ENCODE measurements at places on chromosomes 1 and 21.

DNA sequence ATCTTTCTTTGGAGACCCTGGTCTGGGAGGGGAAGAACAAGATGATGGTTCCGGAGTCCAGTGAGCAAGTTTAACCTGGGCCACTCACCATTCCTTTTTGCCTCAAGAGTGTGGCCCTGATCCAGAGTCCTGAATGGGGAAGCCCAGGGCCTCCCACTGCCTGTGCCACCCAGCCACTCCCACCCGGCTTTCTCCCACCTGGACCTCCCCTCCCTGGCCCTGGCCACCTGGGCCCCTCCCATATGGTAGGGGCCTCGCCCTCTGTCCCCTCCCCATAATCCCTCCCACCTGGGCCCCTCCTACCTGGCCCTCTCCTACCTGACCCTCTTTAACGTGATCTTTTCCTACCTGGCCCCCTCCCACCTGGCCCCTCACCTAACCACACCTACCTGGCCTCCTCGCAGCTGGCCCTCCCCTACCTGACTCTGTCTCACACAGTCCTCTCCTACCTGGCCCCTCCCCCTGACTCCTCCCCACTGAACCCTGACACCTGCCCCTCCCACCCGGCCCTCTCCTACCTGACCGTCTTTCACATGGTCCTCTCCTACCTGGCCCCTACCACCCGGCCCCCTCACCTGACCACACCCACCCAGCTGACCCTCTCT lies 220.7 kb upstream of the VAMP3 start:
- no peak for DNase-seq

DNA sequence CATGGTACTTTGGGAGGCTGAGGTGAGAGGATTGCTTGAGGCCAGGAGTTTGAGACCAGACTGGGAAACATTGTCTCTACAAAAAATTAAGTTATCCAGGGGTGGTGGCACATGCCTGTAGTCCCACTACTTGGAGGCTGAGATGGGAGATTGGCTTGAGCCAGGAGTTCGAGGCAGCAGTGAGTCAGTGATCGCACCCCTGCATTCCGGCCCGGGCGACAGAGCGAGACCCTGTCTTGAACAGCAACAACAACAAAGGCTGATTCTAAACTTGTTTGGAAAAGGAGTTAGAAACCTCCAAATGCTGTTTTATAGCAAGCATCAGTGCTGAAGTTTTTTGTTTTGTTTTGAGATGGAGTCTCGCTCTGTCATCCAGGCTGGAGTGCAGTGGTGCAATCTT lies 14.7 kb downstream of the LYPD8 start:
- no peak for DNase-seq

DNA sequence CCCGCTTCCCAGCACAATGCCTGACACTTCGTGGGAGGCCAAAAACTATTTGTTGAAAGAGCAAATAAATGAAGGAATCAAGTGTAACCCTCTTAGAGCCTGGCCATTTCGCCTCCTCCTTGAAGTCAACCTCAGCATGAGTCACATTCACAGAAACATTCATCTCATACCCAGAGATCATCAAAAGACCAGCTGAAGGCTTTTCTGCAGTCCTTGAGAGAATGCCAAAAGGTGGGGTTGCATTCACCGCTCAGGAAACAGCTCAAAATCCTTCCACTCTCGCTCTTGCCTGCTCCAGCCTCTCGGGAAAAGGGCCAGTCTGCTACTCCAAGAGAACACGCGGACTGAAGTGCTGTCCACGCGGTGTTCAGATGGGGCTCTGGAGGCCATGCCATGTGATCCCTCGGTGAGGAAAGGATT lies 90.0 kb downstream of the VWA5B1 start:
- no peak for DNase-seq

GRCh38 chr1:67814121-67814772 lies 19.0 kb downstream of the GNG12 start:
- DNase-seq = no peak

DNA sequence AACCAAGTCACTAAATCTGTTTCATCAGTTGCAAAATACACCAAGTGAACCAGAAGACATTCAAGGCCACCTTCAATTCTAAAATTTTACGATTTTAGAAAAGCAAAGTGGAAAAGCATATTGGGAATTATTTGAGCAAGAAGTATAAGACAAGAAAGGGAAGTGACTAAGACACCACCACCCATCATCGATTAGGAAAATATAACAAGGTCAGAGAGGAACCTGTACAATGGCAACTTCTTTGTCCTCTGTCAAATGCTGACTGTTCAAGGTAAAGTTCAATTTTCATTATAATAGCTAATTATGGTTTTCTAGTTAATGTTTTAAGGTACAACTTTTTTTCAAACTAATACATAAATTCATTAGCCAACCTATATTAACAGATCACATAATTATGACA lies 10.8 kb downstream of the FRRS1 start:
- DNase-seq = no peak

DNA sequence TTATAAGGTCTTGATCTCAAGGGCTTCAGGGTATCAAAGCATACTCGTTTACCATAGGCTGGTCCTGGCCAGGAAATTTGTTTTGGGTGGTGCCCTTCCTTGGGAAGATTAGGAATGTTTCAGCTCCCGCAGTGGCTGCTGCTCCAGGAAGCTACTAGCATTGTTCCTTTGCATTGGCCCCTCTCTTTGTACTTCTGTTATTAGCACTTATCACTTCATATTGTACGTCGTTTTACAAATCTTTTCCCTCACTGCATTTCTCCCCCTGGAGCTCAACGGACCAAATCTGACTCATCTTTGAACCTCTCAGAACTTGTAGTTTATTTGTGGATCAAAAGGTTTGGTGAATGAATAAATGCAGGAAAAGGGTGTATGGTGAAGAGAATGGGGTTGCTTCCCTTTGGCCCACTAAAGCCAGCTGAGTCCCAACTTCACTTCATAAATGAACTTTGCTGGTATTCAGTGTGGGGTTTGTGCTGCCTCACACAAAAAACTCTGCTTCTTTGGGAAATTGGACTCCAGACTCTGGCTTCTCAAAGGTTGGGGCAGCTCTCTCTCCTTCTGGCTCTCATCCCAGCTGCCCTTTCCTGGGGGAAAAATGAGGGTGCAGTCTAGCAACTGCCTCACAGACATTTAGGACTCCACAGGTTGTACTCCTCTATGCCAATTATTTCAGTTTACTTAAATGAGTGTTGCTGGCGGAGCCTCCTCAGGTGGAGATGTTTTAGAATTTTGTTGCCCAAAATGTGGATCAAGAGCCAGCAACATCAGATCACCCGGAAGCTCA lies 5.9 kb downstream of the GNAT2 start:
- no peak for DNase-seq

DNA sequence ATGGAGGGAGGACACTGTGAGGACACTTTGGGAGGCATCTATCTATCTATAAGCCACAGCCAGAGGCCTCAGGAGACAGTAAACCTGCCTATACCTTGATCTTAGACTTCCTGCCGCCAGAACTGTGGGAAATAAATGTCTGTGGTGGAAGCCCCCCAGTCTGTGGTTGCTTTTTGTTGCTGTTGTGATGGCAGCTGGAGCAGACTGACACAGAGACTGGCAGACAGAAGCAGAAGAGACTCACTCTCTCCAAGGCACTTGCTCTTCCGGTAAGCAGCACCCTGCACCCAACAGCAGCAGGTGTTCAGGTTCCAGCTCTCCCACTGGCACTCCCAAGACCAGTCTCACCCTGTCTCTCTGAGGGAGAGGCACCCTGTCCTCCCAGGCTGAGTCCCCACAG lies 297.6 kb downstream of the TTLL7 start:
- no peak for DNase-seq

DNA sequence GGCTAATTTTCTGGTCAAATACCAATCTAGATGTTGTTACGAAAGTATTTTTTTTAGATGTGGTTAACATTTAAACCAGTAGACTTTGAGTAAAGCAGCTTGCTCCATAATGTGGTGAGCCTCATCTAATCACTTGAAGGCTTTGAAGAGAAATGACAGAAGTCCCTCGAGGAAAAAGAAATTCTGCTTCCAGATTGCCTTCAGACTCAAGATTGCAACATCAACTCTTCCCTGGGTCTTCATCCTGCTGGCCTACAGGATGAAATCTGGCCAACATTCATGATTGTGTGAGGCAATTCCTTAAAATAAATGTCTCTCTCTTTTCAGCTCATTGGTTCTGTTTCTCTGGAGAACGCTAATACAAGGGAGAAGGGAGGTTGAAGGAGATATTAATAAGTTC lies 32.5 kb upstream of the SSX2IP start:
- no peak for DNase-seq

- no peak for DNase-seq
Observed at GRCh38 chr1:1374589-1374928, 448 bp downstream of the AURKAIP1 start.
